CD8-positive, alpha-beta memory T cell (primary cell): ENCODE measurements at places on chromosomes 13 and 19.

DNA sequence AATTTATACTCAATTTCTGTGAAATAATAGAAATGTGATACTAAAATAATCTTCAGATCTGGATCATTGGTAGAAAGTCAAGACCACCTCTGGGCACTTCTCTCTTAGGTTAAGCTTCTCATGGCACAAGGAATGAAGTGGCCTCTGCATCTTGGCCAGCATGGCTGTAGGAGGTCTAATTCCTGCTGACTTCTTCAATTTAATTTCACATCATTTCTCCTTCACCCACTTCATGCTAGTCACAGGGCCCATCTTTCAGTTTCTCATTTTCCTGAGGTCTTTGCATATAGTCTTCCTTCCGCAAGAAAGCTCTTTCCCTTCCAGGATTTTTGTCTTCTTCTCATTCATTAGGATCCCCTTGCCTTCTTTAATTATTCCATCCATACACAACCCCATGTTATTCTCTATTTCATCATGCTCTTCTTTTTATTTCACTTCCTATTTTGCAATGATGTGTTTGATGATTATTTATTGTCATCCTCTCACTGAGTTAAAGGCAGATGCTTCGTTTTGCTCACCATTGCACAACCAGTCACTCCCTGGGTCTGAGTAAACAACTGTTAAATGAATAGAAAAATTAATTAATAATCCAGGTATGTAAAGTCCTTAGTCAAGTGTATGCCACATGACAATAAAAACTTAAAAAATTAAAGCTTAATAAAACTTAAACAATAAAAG, 397.4 kb downstream of the SPRY2 start:
- H3K27ac ChIP-seq: no peak overlapping the region
- DNase-seq: no peak
- H3K4me3 ChIP-seq: no peak overlapping the region
- H3K4me1 ChIP-seq: no peaks in the 10 kb centered on the region

GRCh38 chr19:11735375-11735774, 3.4 kb downstream of the ZNF823 start:
- no peak overlapping the region for H3K4me3 ChIP-seq
- H3K36me3 ChIP-seq: no peaks in the 10 kb centered on the region
- DNase-seq: no peak

- peak overlapping the region; percentile 8 for H3K27ac ChIP-seq
- DNase-seq: peak; percentile 76
- H3K27me3 ChIP-seq: no peaks in the 10 kb centered on the region
- H3K4me3 ChIP-seq: peak overlapping the region; percentile 6
Measured at GRCh38 chr19:6802336-6803035, 30.0 kb downstream of the VAV1 start.

GRCh38 chr19:7851623-7852500, 21.8 kb downstream of the EVI5L start:
- no peaks in the 10 kb centered on the region for H3K36me3 ChIP-seq
- H3K27me3 ChIP-seq: no peaks in the 10 kb centered on the region
- no peak overlapping the region for H3K27ac ChIP-seq
- H3K4me3 ChIP-seq: no peak overlapping the region
- no peak for DNase-seq

GRCh38 chr13:110443622-110444225, 117.8 kb downstream of the RAB20 start:
- DNase-seq: no peak
- H3K36me3 ChIP-seq: no peaks in the 10 kb centered on the region
- no peaks in the 10 kb centered on the region for H3K27me3 ChIP-seq
- no peaks in the 10 kb centered on the region for H3K4me1 ChIP-seq
- H3K27ac ChIP-seq: no peak overlapping the region

- H3K27ac ChIP-seq: peak overlapping the region; percentile 88
- DNase-seq: no peak
- H3K27me3 ChIP-seq: no peaks in the 10 kb centered on the region
- H3K36me3 ChIP-seq: no peaks in the 10 kb centered on the region
- H3K4me3 ChIP-seq: peak overlapping the region; percentile 76
- peaks cover 11% of the 10 kb centered on the region for H3K4me1 ChIP-seq
Measured at GRCh38 chr19:35249146-35249847, 495 bp downstream of the LSR start.

- H3K27me3 ChIP-seq: no peaks in the 10 kb centered on the region
- no peak for DNase-seq
- H3K4me1 ChIP-seq: no peaks in the 10 kb centered on the region
- H3K36me3 ChIP-seq: peaks cover 3% of the 10 kb centered on the region
- no peak overlapping the region for H3K4me3 ChIP-seq
- no peak overlapping the region for H3K27ac ChIP-seq
Measured at GRCh38 chr13:20831933-20832332, 58.2 kb upstream of the EEF1AKMT1 start.

DNA sequence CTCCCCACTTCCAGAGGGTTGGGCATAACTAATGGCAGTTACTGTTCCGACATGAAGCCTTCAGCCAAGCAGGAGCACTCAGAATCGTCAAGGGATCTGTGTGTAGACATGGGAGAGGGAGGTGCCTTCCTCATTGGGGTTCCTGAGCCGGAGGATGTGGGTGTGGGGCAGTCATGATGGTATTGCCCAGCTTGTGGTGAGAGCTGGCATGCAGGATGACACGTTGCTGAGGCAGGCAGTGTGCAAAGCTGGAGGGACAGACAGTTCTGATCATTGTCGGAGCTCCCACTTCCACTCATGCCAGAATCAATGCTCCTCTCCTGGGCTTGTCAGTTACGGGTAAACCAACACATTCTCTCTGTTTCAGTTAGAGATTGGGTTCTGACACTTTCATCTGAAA, 83.9 kb upstream of the TSC22D1 start:
- no peaks in the 10 kb centered on the region for H3K36me3 ChIP-seq
- H3K4me3 ChIP-seq: no peak overlapping the region
- no peaks in the 10 kb centered on the region for H3K27me3 ChIP-seq

DNA sequence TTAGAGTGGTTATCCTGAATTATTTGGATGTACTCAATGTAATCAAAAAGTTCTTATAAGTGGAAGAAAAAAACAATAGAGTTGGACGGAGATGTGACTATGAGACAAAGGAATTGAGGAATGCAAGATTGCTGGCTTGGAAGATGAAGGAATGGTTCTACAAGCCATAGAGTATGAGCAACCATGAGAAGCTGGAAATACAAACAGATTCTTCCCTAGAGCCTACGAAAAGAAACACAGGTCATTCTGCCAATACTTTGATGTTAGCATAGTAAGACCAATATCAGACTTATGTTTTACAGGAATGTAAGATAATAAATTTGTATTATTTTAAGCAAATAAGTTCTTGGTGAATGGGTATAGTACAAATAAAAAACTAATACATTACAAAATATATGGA, 249.2 kb downstream of the DIAPH3 start:
- no peaks in the 10 kb centered on the region for H3K4me1 ChIP-seq
- no peak for DNase-seq
- no peak overlapping the region for H3K4me3 ChIP-seq
- H3K27ac ChIP-seq: no peak overlapping the region

- peaks cover 5% of the 10 kb centered on the region for H3K27me3 ChIP-seq
- no peak overlapping the region for H3K4me3 ChIP-seq
- no peak overlapping the region for H3K27ac ChIP-seq
- H3K4me1 ChIP-seq: no peaks in the 10 kb centered on the region
- H3K36me3 ChIP-seq: no peaks in the 10 kb centered on the region
Measured at GRCh38 chr19:51009061-51009891, 7.9 kb upstream of the KLK8 start.

DNA sequence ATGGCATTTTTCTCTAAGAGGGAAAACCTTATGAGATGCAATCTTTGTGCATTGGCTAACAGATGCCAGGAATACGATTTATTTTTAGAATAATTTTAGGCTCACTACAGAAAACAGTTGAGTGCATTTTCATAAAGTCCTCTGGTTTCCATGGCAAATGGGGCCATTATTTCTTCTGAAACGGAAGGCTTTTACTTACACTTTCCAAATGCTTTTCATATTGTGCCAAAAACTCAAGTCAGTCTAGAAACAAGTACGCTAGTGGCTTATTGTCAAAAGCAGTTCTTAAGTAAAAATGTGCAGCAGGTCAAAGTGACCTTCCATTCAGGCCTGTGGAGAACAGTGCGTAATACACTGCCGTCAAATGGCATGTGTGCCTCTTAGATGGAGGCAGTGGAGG, 628.7 kb downstream of the EFNB2 start:
- no peak overlapping the region for H3K27ac ChIP-seq
- H3K4me1 ChIP-seq: peaks cover 15% of the 10 kb centered on the region
- no peaks in the 10 kb centered on the region for H3K36me3 ChIP-seq
- H3K4me3 ChIP-seq: no peak overlapping the region

GRCh38 chr13:80477661-80478443, 136.9 kb upstream of the SPRY2 start:
- no peak overlapping the region for H3K27ac ChIP-seq
- H3K27me3 ChIP-seq: no peaks in the 10 kb centered on the region
- H3K4me1 ChIP-seq: no peaks in the 10 kb centered on the region
- no peaks in the 10 kb centered on the region for H3K36me3 ChIP-seq
- peak; percentile 28 for DNase-seq

- H3K36me3 ChIP-seq: no peaks in the 10 kb centered on the region
- no peak overlapping the region for H3K4me3 ChIP-seq
- no peaks in the 10 kb centered on the region for H3K27me3 ChIP-seq
Measured at GRCh38 chr13:61727767-61728166, 312.1 kb upstream of the PCDH20 start.

GRCh38 chr13:43054803-43055802, 31.7 kb downstream of the DNAJC15 start:
- H3K27me3 ChIP-seq: no peaks in the 10 kb centered on the region
- peak overlapping the region; percentile 81 for H3K27ac ChIP-seq
- no peaks in the 10 kb centered on the region for H3K36me3 ChIP-seq

DNA sequence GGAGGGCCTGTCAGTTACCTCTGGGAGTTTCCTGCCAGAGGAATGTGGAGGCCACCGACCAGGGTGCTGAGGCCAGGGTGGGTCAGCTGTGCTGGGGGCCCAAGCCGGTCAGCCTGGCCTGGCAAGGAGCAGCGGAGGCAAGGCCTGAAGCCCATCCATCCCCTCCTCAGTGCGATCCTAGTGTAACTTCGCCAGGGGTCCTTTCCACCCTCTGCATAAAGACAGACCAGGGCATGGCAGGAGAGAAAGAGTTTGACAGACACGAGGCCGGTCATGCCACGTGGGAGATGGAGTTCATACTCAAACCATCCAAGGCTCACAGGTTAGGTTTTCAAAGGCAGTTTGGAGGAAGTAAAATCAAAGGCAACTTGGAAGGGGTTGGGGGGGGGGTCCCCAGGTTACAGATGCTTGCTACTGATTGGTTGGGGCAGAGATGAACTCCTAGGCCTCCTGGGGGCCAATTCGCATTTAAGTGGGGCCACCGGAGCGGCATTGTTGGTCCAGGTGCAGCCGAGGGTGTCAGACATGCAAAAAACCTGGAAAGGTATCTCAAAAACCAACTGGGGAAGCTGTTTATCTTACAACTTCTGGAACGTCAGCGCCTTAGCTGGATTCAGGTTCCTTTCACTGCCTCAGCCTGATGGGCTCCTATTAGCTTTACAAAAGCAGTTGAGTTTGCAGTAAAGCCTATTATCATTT, 36.8 kb upstream of the DPRX start:
- H3K27me3 ChIP-seq: no peaks in the 10 kb centered on the region
- DNase-seq: no peak
- no peak overlapping the region for H3K4me3 ChIP-seq
- H3K27ac ChIP-seq: no peak overlapping the region
- no peaks in the 10 kb centered on the region for H3K36me3 ChIP-seq

- H3K4me3 ChIP-seq: no peak overlapping the region
- DNase-seq: no peak
- no peaks in the 10 kb centered on the region for H3K27me3 ChIP-seq
Measured at GRCh38 chr19:47275791-47276461, 1.2 kb downstream of the INAFM1 start.

GRCh38 chr19:49297403-49297802, 27.6 kb downstream of the SLC6A16 start:
- DNase-seq: no peak
- H3K36me3 ChIP-seq: no peaks in the 10 kb centered on the region
- H3K4me1 ChIP-seq: no peaks in the 10 kb centered on the region
- H3K4me3 ChIP-seq: no peak overlapping the region

- H3K4me3 ChIP-seq: no peak overlapping the region
- H3K27me3 ChIP-seq: no peaks in the 10 kb centered on the region
- no peak for DNase-seq
Measured at GRCh38 chr13:81498969-81499368, 1158.0 kb upstream of the SPRY2 start.

- no peaks in the 10 kb centered on the region for H3K36me3 ChIP-seq
- no peak overlapping the region for H3K27ac ChIP-seq
- H3K4me3 ChIP-seq: no peak overlapping the region
- no peaks in the 10 kb centered on the region for H3K4me1 ChIP-seq
- no peaks in the 10 kb centered on the region for H3K27me3 ChIP-seq
Measured at GRCh38 chr19:35077411-35078223, 36.1 kb downstream of the HPN start.

- no peaks in the 10 kb centered on the region for H3K27me3 ChIP-seq
- H3K27ac ChIP-seq: no peak overlapping the region
- H3K36me3 ChIP-seq: no peaks in the 10 kb centered on the region
- DNase-seq: no peak
Measured at GRCh38 chr13:96821381-96821780, 172.9 kb downstream of the OXGR1 start.

- H3K27ac ChIP-seq: no peak overlapping the region
- no peaks in the 10 kb centered on the region for H3K36me3 ChIP-seq
- H3K4me3 ChIP-seq: no peak overlapping the region
- H3K27me3 ChIP-seq: no peaks in the 10 kb centered on the region
- no peak for DNase-seq
Measured at GRCh38 chr19:48186015-48186414, 15.5 kb downstream of the ZSWIM9 start.

GRCh38 chr19:49489601-49490167, 2.3 kb downstream of the RPL13A start:
- DNase-seq: no peak
- no peaks in the 10 kb centered on the region for H3K27me3 ChIP-seq
- peaks cover 52% of the 10 kb centered on the region for H3K36me3 ChIP-seq
- peaks cover 50% of the 10 kb centered on the region for H3K4me1 ChIP-seq
- peak overlapping the region; percentile 92 for H3K27ac ChIP-seq

GRCh38 chr13:42702716-42703115, 78.7 kb upstream of the FAM216B start:
- no peak overlapping the region for H3K4me3 ChIP-seq
- no peak overlapping the region for H3K27ac ChIP-seq
- DNase-seq: no peak
- H3K27me3 ChIP-seq: no peaks in the 10 kb centered on the region
- H3K4me1 ChIP-seq: no peaks in the 10 kb centered on the region

- no peaks in the 10 kb centered on the region for H3K27me3 ChIP-seq
- no peak overlapping the region for H3K27ac ChIP-seq
- H3K4me1 ChIP-seq: no peaks in the 10 kb centered on the region
- no peak for DNase-seq
- no peaks in the 10 kb centered on the region for H3K36me3 ChIP-seq
Measured at GRCh38 chr13:51549050-51549449, 35.2 kb upstream of the WDFY2 start.

- H3K27me3 ChIP-seq: no peaks in the 10 kb centered on the region
- DNase-seq: no peak
- H3K4me1 ChIP-seq: peaks cover 21% of the 10 kb centered on the region
- peaks cover 77% of the 10 kb centered on the region for H3K36me3 ChIP-seq
- H3K4me3 ChIP-seq: no peak overlapping the region
Measured at GRCh38 chr19:3980353-3981251, 4.7 kb downstream of the EEF2 start.

- peaks cover 36% of the 10 kb centered on the region for H3K27me3 ChIP-seq
- peak overlapping the region; percentile 31 for H3K27ac ChIP-seq
- peaks cover 24% of the 10 kb centered on the region for H3K4me1 ChIP-seq
Measured at GRCh38 chr19:18223860-18224524, 2.2 kb downstream of the PDE4C start.
